Activated naive CD8-positive, alpha-beta T cell treated with anti-CD3 and anti-CD28 coated beads for 36 hours (primary cell): ENCODE measurements at places on chromosomes 16 and 17. TPM values are rescaled to one million over a fixed set of nuclear protein-coding genes. Genes with fewer than 3 reads are reported as not detected.

- H3K36me3 ChIP-seq = no peaks in the 10 kb centered on the region
- H3K27ac ChIP-seq = no peak overlapping the region
- DNase-seq = no peak
- H3K27me3 ChIP-seq = no peaks in the 10 kb centered on the region
- H3K4me3 ChIP-seq = no peak overlapping the region
- no peaks in the 10 kb centered on the region for H3K4me1 ChIP-seq
These were observed 253.8 kb upstream of the CDH11 start for GRCh38 chr16:65375651-65376050.

DNA sequence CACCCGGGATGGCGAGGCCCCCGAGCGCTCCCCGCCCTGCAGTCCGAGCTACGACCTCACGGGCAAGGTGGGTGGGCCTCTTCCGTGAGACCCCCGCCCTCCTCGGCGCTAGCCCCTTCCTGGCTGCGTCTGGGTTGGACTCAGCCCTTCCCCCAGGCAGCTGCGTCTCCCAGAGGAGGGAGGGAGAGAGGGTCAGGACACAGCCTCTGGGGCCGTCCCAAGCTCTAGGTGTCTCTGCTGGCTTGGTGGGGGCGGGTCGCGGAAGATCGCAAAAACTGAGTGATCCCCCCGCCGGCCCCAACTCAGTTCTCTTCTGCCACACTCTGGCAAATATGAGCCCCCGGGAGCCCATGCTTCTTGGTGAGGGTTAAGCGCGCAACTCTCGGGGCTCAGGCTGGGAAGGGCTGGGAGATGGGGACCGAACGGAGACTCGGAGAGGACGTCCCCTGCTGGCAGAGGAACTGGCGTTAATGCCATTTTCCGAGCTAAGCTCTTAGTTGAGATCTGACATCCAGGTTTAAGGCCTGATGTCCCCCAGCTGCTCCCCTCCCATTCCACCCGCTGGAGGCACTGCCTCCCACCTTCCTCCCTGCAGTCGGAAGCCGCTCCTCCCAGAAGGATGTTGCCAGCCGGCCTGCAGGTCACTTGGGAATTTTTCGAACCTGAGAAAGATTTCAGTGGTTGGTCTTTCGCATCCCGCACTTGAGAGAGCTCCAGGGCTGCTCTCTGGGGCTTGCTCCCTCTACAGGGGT is 419 bp downstream of the RAB37 start:
- DNase-seq = no peak
- peaks cover 46% of the 10 kb centered on the region for H3K4me1 ChIP-seq
- no peaks in the 10 kb centered on the region for H3K27me3 ChIP-seq
- peak overlapping the region; percentile 75 for H3K4me3 ChIP-seq

GRCh38 chr16:49344401-49344800 is 29.2 kb upstream of the C16orf78 start:
- H3K36me3 ChIP-seq = no peaks in the 10 kb centered on the region
- H3K27ac ChIP-seq = no peak overlapping the region
- H3K27me3 ChIP-seq = peaks cover 15% of the 10 kb centered on the region
- DNase-seq = no peak
- H3K4me1 ChIP-seq = no peaks in the 10 kb centered on the region
- H3K4me3 ChIP-seq = no peak overlapping the region

- no peaks in the 10 kb centered on the region for H3K4me1 ChIP-seq
- no peaks in the 10 kb centered on the region for H3K27me3 ChIP-seq
- H3K36me3 ChIP-seq = peaks cover 6% of the 10 kb centered on the region
- no peak overlapping the region for H3K4me3 ChIP-seq
These were observed 6.6 kb downstream of the C16orf95 start for GRCh38 chr16:87310610-87311009.

- H3K36me3 ChIP-seq = no peaks in the 10 kb centered on the region
- DNase-seq = no peak
- no peak overlapping the region for H3K4me3 ChIP-seq
- H3K27me3 ChIP-seq = no peaks in the 10 kb centered on the region
- H3K4me1 ChIP-seq = no peaks in the 10 kb centered on the region
These were observed 15.7 kb downstream of the ETV4 start for GRCh38 chr17:43530288-43531081.

DNA sequence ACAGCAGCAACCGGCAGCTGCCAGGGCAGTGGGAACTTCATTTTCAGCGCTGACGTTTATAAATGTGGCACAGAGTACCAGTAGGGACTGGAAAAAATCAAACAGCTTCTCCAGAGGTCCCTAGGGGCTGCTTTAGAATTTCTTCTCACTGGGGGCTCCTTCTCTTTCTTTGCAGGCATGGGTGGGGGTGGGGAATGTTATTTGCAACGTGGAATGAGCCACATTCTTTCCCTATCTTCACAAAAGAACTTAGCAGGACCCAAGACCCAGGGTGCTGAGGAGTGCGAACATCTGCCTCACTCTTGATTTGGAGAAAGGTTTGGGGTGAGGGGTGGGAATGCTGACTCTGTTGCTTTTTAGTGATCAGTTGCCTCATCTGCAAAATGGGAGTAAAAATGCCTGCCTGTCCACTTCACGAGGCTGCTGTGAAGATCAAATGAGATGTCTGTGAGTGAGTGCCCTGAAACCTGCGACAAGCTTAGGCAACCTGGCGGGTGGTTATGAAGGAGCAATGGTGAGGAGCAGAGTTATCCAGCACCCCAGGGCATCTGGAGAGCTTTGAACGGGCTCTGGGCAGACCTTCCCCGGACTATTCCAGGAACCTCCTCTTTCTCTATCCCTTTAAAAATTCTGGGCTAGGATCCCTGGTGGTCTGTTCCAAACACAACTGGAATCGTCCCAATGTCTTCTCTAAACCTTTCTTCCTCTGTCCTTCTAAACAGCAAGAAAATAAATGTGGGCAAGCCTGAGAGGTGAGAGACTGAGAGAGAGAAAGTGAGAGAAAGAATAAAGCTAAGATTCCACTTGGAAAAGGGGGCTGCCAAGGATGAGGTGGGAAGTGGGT is 10.7 kb upstream of the PIPOX start:
- no peak overlapping the region for H3K27ac ChIP-seq
- H3K27me3 ChIP-seq = peaks cover 51% of the 10 kb centered on the region
- H3K36me3 ChIP-seq = peaks cover 3% of the 10 kb centered on the region
- no peak overlapping the region for H3K4me3 ChIP-seq

Gene INPP5K
- total RNA-seq = 18.1 TPM

Gene ACE
- not detected for total RNA-seq

GRCh38 chr16:9666834-9667480 is 515.3 kb downstream of the GRIN2A start:
- H3K36me3 ChIP-seq = no peaks in the 10 kb centered on the region
- no peak overlapping the region for H3K27ac ChIP-seq

- no peaks in the 10 kb centered on the region for H3K27me3 ChIP-seq
- H3K4me1 ChIP-seq = peaks cover 38% of the 10 kb centered on the region
- H3K36me3 ChIP-seq = no peaks in the 10 kb centered on the region
- DNase-seq = no peak
- H3K27ac ChIP-seq = peak overlapping the region; percentile 21
These were observed 2.8 kb downstream of the ZNF319 start for GRCh38 chr16:57997528-57998265.

DNA sequence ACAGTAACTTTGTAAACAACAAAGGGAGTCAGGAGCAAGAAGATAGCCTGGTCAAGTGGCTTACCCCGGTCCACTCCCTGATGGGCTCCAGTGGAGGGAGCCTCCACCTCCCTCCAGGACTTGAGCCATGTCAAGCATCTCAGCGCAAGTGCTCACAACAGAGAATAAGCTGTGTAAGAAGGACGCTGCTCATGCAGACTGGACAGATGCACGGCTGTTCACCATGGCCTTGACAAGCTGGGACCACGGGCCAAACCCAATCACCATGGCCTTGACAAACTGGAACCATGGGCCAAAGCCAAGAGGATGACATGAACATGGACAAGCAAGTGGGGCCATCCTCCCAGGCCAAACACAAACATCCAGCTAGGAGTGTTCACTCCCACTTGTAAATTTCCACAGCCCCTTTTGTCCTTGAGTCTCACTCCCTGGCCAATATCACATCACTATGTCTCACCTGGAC is 3.4 kb upstream of the PITPNM3 start:
- no peak overlapping the region for H3K4me3 ChIP-seq
- peaks cover 81% of the 10 kb centered on the region for H3K27me3 ChIP-seq
- H3K27ac ChIP-seq = no peak overlapping the region

Gene NLGN2
- total RNA-seq = 9.3 TPM

- no peak overlapping the region for H3K4me3 ChIP-seq
- DNase-seq = no peak
- no peaks in the 10 kb centered on the region for H3K4me1 ChIP-seq
- no peak overlapping the region for H3K27ac ChIP-seq
- H3K36me3 ChIP-seq = no peaks in the 10 kb centered on the region
These were observed 67.1 kb downstream of the ARHGAP44 start for GRCh38 chr17:12856416-12856815.

Gene GCGR
- not detected for total RNA-seq

- no peak for DNase-seq
- H3K4me1 ChIP-seq = peaks cover 15% of the 10 kb centered on the region
These were observed 84.2 kb downstream of the HELZ start for GRCh38 chr17:67160791-67161190.

DNA sequence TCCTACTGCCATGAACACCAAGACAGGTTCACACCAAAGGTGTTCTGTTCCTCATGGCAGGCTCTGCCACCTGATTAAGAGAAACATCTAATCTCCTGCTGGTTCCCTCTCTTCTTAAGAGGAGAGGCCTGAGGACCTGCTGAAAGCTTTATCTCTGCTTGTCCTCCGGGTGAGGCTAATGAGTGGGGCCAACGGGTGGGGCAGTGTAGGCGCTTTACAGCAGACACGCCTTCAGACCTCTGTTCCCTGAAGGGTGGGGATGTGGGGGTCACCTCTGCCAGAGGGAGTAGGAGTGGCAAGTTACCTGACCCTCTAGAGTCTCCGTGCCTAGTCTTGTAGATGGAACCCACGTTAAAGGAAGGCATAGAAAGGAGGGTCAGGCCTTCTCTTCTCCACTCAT is 4.2 kb upstream of the MRM1 start:
- no peak overlapping the region for H3K27ac ChIP-seq
- H3K4me1 ChIP-seq = peaks cover 21% of the 10 kb centered on the region
- no peak for DNase-seq
- no peak overlapping the region for H3K4me3 ChIP-seq
